ENCODE measurements at places on chromosomes 6 and 20.

- DNase-seq, result no peak
Measured at GRCh38 chr20:21324126-21324525, 21.0 kb downstream of the XRN2 start.

GRCh38 chr6:52395969-52396368 lies 24.2 kb upstream of the EFHC1 start:
- DNase-seq, result no peak

DNA sequence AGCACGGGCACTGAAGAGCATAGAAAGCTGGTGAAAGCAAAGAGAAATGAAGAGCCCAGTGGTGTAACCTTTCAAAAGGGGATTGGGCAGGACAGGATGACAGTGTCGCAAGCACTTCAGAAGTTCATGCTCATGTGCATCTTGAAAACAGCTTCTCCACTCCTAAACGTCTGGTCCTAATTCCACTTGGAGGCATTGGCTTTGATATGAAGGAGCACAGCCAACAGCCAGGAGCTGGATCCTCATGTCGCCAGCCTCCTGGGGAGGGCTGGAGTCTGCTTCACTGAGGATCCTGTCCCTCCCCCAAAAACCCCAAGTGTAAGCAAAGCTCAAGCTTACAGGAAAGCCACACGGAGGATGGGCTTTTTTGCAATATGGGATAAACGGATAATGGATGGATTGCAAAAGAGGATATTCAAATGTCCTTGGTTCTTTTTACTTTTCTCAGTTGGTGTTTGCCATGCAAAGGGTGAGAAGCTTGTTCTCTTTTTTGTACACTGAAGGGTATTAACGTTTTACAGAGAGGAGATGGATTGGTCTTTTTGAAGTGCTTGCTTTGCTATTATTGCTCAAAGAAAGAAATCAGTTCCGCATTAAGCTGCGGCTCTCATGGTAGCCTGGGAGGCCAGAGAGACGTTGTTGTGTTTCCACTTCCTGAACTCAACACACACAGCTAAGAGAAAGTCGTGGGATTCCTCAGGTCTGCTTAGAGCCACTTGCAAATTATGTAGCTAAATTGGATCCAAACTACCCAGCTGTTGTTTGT lies 92.2 kb downstream of the SIM1 start:
- no peak for DNase-seq

DNA sequence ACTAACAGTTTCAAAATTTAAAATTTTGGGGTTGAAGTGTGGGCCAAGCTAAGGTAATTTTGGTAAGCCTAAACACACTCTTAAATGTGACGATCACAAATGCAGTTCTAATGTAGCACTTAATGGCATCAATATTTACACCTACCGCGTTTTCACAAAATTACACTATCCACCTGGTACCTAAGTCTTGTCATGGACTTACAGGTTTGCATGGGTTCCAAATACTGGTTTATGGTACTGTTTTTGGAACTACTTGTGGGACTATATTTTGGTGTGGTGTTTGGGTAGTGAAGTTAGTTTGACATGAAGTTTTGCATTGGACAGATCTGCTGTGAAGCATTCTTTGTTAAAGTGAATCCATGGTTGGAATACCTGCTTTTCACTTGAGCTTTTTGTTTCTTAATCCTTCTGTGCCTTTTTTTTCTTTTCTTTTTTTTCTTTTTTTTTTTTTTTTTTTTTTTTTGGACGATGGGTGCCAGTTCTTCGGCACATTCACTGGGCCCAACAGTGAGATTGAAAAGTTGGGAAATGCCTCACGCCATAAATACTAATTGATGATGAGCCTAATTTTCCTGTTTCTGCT lies 6.5 kb downstream of the SRSF3 start:
- no peak for DNase-seq

GRCh38 chr6:105111105-105111504 lies 68.7 kb downstream of the POPDC3 start:
- DNase-seq, result no peak

DNA sequence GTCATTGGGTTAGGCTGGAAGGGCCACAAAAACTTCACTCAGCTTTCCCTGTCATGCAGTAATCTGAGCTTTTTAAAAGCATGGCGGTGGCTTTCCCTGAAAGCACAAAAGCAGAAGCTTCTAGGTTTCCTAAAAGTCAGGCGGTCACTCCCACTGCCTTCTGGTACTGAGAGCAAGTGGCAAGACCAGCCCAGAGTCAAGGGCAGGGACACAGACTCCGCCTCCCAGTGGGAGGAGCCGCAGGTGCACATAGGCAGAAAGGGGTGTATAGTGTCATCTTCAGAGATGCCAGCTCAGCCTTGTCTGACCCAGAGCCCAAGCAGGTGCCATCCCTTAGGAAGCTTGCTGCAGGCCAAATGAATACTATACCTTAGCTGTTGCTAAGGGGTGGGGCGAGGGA lies 18.0 kb upstream of the PACSIN1 start:
- DNase-seq, result peak; percentile 69

DNA sequence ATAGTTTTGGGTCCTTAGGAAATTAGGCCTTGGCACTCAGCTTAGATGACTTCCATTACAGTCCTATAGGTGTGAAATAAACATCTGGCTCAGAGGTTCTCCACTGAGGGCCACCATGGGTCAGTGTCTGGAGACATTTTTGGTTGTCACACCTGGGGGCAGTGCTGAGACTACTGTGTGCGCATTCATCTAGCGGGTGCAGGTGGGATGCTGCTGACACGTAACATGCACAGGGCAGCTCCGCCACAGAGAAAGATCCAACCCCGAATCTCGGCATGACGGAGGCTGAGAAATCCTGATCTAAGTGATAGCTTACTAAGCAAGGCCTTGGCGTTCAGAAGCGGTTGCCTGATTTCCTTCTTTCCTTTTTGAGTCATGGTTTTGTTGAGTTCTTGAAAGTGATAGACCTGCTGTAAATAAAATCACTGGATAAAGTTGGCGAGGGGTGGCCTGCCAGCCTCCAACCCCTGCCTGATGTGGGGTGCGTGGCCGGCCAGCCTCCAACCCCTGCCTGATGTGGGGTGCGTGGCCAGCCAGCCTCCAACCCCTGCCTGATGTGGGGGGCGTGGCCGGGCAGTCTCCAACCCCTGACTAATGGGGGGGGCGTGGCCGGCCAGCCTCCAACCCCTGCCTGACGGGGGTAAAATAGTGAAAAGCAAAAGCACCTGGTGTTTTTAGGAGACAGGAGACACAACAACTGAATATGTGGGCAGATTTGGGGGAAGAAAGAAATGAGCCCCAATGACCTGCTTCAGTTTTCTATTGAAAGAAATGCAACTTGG lies 158.1 kb downstream of the CDH26 start:
- DNase-seq, result peak; percentile 46

- DNase-seq, result no peak
Measured at GRCh38 chr6:26032340-26033084, 54.7 kb upstream of the HFE start.

- no peak for DNase-seq
Measured at GRCh38 chr6:88761237-88762031, 202.0 kb downstream of the RNGTT start.

- DNase-seq, result no peak
Measured at GRCh38 chr6:30441171-30441570, 48.1 kb upstream of the HLA-E start.

DNA sequence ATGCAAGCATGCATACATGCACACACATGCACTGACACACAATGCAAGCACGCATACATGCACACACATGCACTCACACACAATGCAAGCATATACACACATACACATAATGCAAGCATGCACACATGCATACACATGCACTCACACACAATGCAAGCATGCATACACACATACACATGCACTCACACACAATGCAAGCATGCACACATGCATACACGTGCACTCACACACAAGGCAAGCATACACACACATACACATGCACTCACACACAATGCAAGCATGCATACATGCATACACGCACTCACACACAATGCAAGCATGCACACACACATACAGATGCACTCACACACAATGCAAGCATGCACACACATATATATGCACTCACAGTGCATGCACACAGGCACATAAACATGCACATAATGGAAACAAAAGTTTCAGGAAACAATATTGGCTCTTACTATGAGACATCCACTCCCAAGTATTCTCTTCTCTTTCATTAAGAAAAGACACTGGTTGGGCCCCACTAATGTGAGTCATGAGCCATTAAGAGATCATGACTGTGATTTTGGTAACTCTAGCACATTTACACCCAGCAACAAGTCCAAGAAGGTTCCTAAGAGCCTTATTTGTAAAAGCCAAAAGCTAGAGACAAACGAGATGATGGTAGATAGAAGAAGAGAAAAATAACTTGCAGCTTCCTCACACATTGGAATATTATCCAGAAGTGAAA lies 22.2 kb downstream of the APCDD1L start:
- DNase-seq, result no peak

GRCh38 chr20:12057778-12058177 lies 140.1 kb downstream of the BTBD3 start:
- DNase-seq, result peak; percentile 17

DNA sequence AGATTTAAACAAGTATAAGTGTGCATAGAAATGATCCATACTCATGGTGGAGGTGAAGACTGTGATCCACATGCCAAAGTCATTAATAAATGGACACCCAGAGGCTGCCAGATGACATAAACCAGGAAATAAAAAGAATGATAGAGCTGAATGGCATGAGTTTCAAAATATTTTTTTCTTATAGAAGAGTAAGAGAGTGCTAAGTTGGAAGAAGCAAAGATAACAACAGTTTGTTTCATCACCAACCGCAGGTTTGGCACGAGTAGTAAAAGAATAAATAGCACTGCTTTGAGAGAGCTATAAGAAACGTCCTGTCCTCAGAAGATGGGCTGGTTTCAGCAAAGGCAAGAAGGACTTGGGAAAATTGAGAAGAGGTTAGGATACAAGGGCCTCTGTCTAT lies 246.9 kb downstream of the UBE3D start:
- no peak for DNase-seq

- peak; percentile 75 for DNase-seq
Measured at GRCh38 chr6:39088331-39088730, 26.7 kb downstream of the SAYSD1 start.

- no peak for DNase-seq
Measured at GRCh38 chr20:20344476-20344875, 23.4 kb upstream of the INSM1 start.

- no peak for DNase-seq
Measured at GRCh38 chr6:168050225-168050880, 28.7 kb downstream of the FRMD1 start.

DNA sequence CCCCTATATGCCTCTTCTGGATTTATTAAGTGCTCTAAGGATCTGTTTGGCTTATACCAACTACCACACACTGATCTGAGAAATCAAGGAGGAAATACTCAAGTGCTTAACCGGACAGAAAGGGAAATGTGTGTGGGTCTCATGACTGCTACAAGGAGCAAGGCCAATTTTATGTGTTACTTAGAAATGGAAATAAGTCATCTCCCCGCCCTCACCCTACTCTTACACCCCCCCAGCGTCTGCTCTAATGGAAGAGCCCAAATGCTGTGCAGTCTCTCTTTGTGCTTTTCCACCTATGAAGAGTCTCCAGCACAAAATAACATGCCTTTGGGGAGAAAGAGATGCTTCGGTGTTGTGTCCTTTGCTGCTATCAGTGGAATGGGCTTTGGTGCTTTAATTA lies 428.8 kb upstream of the ARID1B start:
- DNase-seq, result no peak

- DNase-seq, result no peak
Measured at GRCh38 chr6:109373762-109374161, 8.5 kb downstream of the CD164 start.

- no peak for DNase-seq
Measured at GRCh38 chr20:8344106-8344505, 212.0 kb downstream of the PLCB1 start.

DNA sequence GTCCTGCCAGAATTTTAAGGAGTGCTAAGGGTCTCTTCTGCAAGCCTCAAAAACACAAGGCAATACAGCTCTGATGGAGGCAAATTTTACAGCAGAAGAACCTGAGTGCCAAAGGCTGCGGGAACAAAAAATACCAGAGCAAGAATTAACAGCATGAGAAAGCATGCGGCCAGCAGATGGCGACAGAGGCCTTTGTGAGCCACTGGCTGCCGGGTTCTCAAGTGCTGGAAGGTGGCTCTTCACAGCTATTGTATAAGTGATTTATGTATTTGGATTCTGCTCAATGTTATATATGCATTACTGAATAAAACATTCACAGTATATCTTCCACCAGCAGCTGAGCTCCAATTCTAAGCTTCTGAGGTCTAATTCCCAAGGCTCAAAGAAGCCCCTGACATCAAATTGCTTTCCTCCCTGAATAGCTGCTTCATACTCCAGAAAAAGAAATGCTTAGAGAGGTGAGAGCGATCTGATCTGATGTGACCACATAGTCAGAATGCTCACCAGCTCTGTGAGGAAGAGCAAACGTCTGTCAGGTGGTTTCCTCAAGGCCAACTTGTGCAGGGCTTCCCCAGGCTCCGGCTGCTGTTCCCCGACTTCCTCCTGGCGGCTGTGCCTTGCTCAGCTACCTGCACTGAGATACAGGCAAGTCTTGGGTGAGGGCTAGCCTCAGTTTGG lies 58.6 kb downstream of the PPP1R3G start:
- DNase-seq, result peak; percentile 86

GRCh38 chr6:170245475-170245992 lies 45.3 kb downstream of the DLL1 start:
- DNase-seq, result no peak

DNA sequence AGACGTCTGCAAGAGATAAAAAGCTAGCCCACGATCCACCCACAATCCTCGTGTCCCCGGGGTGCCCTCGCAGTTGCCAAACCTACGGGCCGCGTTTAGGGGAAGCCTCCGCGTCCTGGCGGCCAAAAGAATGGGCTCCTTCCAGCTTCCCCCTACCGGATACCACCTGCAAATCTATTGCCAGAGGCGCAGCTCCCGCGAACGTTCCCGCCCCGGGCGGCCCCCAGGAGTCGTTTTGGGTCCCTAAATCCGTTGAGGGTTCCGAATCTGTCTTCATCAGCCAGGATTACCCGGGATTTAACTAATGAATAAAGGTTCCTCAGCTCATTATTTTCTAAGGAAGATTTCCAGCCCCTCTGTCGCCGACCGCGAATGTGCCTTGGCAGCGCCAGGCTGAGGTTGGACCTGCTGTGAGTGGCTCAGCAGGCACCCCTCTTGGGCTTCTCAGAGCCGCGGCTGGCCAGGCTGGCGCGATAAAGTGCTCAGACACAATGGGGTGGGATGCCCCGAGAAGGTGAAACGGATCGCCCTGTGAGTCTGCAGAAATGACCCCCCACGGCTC lies 2.8 kb upstream of the VSX1 start:
- peak; percentile 38 for DNase-seq

GRCh38 chr6:113763311-113763766 lies 93.8 kb upstream of the MARCKS start:
- DNase-seq, result no peak

- DNase-seq, result peak; percentile 32
Measured at GRCh38 chr20:23533161-23533560, 35.1 kb downstream of the CST9L start.

DNA sequence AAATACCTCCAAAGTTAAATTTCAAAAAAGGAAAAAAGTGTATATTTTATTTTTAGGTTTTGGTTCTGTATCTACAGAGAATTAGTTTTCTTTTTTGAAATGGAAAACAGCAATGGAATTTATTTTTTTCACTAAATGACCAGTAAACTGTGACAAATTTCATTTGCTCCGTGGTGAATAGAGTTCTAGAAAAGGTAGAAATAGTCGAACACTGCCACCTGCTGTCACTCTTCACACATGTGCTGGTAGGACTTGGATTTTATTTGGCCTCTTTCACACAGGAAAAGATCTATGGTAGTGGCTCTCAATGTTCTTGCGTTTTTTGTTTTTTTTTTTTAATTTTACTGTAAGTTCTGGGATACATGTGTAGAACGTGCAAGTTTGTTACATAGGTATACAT lies 312.5 kb downstream of the EYA4 start:
- DNase-seq, result peak; percentile 37

- DNase-seq, result no peak
Measured at GRCh38 chr6:163226181-163226835, 188.2 kb upstream of the QKI start.
